Caki2 (cell line): ENCODE measurements at places on chromosomes 7 and 10. TPM values are rescaled to one million over a fixed set of nuclear protein-coding genes. Genes with fewer than 3 reads are reported as not detected.

DNA sequence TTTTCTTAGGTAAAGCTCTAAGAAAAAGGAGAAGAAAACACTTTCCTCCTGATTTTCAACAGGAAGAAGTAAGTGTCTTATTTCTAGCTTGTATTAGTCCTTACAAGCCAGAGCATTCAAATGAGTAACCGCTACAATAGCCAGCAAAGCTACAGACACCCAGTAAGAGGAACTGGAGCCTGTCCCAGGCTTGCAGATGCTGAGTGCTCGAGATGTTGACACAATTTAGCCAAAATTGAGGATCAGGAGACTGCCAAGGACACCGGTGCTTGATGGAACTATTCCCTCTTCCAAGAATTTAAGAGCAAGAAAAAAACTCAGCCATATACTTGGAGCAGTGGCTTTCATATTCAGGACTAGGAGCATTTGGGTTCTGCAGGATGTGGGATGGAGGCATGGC is 149.3 kb upstream of the DPP6 start:
- DNase-seq: no peak

- no peak for DNase-seq
These were observed 75.6 kb upstream of the GPR22 start for GRCh38 chr7:107394276-107394675.

DNA sequence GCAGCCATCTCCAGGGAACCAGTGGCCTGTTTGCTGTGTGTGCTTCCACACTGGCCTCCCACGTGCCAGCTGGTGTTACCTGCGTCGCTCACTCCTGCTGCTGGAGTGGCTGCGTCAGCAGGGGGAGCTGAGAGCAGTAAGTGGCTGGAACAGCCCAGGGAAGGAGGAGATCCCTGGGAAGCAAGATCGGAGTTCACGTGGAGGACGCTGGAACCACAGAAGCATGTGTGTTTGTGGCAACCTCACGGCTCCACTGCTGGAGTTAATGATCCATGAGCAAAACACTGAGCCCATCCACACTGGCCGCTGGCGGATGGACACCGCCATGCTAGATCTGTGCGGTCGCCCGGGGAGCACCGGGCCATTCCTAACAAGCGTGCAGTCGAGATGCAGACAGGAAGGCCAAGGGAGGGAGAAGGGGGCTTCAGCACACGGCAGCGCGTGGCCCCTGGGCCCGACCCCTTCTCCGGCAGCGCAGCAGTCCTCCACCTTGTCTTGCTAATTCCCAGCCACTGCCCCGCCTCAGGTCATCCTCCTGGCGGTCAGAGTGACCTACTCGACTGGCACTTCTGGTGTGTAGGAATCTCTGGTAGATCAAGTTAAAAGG is 68.5 kb upstream of the EEPD1 start:
- peak; percentile 97 for DNase-seq

Gene EN2
- 1.3 and 6.7 TPM in 2 replicates for total RNA-seq

Gene TMEM176A
- not detected in 2 replicates for total RNA-seq

GRCh38 chr7:92608380-92609322 is 18.5 kb upstream of the FAM133B start:
- no peak for DNase-seq

Gene PDE6C
- not detected in 2 replicates for total RNA-seq

Gene ZNF117
- 0.81 and 1.1 TPM in 2 replicates for total RNA-seq

Gene HDAC9
- 19.5 and 21.5 TPM in 2 replicates for total RNA-seq

- DNase-seq: no peak
These were observed 24.6 kb downstream of the RPP38 start for GRCh38 chr10:15121707-15122106.

GRCh38 chr7:114652041-114652440 is 237.4 kb downstream of the FOXP2 start:
- DNase-seq: no peak

DNA sequence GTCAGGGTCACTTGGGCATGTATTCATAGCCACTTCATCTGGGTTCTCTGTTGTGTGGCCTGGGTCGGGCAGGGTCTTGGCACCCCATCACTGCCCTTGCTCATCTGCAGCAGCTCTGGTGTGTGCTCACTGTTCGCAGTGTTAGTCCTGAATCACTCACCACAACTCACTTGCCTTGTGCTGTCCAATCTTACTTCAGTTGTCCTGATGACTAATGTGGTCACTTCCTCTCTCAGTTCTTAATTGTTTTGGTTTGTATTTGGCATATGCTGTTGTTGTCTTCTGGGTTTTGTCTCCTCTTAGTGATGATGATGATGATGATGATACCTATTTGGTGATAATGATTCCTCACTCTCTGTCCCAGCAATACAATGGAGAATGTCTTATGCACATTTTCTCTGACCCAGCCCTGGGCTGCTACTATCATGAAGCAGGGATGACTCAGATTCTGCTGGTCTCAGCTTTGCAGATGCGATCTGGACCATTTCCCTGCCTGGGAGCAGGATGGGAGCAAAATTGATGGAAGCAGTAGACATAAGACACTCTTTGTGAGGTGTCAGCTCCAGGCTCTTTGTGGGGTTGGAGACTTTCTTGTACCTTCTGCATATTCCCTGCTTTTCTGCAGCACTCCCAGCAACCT is 17.0 kb downstream of the ADRA2A start:
- no peak for DNase-seq

DNA sequence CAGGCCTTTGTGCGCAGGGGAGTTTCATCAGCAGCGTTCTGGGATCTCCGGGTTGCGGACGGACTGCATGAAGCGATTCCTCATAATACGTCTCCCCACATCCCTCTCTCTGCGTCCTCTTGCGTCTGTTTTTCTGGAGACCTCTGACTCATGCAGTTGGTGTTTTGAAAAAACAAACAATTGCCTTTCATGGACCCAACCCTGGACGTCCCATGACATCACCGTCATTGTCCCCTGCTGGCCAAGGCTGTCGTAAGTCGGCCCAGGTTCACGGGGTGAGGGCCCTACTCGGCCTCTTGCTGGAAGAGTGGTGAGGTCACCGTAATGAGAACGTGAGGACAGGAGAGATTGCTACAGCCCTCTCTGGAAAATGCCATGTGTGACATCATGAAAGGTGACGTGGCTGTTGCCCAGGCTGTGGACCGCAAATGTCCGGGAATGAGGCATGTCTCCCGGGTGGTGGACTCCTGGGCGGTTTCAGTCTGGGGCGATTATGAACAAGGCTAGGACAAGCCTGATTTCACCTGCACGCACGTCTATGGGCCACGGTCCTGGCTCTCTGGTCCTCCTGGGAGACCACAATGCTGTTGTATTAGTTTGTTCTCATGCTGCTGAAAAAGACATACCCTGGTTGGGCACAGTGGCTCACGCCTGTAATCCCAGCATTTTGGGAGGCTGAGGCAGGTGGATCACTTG is 9.8 kb upstream of the MAFK start:
- peak; percentile 100 for DNase-seq

DNA sequence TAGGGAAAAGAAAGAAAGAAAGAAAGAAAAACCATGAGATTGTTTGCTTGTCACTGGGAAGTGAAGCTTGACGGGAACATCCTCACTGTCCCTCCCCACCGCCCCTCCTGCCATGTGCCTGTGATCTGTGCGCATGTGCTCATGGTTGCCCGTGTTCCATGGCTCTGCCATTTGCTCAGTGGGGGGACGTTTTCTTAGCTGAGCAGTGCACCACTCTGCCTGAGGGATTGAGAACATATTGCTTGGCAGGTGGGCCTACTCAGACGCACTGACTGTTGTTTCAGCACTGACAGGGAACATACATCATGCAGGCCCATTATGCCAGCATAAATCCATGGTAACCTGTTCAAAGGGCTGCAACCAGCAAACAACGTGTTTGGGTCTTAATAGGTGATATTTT is 747.9 kb upstream of the GALNT17 start:
- no peak for DNase-seq

- DNase-seq: peak; percentile 55
These were observed 1.4 kb upstream of the LCOR start for GRCh38 chr10:96830511-96831199.

DNA sequence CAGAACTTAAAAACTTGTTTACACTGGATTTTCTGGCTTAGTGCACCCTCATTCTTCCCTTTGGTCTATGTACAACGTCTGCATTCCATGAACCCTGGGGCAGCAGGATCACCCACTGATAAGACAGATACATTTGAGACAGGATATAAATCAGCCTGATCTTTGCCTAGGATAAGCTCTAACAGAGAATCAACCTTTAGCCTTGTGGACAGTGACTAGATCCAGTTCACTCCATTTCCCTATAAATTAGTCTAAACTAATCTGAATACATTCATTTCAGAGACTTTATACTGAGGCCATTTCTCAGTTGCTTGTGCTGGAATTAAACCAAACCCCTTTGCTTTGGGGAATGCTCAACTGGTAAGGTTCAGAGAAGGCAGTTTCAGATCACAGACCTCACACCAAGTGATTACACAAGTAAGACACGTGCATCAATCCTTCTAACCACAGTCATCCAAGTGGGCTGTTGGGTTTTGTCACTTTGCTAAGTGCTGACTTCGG is 639.8 kb upstream of the FZD8 start:
- DNase-seq: no peak

DNA sequence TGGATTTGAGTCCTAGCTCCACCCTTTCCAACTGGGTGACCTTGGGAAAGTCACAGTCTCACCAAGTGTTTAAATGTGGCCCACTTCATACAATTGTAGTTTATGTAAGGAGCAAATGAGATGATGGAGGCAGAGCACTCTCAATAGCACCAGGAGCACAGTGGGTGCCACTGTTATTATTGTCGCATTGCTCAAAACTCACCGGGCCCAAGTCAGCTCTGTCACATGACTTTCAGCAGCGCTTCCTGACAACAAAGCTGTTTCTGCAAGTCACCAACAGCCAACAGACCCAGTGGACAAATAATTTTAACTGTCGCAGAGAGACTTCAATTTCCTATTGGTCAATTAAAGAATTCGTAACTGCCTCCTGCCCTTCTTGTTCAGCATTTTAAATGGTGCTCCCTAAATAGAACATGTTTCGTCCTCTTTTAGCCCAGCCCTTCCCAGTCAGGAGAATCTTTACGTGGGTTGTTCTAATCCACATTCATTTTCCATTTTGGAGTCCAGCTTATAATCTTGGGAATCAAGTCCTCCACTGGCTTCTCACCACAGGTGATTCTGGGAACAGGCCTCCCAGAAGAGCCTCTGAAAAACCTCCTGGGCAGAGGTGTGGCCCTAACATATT is 415.6 kb upstream of the NPVF start:
- no peak for DNase-seq

DNA sequence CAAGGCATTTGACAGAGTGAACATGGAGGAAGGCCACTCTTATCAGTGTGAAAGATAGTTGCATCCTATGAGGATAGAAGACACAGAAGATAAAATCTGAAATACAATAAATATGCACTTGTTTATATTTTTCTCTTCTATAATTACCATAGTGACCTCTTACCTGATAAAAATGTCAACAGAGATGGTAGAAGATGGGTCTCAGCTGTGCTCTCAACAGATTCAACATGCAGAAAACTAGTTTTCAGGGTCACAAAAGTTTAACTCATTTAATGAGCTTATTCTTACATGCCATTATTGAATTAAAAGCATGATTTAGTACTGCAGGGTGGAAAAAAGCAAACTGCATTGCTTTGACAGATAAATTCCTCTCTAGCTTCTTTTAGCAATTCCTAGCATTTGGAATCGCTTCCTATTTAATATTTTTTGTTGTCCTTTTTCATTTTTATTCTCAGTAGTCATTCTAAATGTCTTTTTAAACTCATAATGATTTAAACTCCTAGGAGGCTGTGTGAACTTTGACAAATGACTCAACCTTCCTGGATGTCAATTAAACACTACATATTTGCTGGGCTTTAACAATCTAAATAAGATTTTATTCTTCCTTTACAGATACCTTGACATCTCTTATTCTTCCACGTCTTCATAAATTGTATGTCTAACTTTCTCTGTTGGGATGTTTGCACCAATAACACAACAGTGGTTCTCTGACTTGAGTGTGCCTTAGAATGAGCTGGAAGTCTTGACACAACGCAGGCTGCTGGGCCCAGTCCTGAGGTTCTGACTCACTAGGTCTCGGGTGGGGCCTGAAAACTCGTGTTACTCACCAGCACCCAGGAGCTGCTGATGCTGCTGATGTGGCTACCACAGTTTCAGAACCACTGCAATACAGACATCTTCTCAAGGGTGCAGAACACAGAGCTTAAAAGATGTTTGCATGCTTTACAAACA is 565.5 kb upstream of the IGFBP3 start:
- DNase-seq: no peak

DNA sequence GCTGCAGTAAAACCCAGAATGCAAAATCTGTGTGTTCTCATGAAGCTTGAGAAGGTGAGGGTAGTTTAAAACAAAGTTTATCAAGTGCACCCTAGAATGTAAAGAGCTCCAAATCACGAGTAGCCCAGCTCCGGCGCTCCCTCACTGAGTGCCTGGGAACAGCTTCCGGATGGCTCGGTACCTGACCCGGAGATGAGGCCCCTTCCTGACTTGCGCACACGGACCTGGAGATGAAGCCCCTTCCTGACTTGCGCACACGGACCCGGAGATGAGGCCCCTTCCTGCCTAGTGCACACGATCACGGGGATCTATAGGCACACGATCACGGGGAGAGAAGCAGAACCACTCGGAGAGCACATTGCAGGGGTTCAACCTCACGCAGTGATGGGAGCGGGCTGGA is 322.1 kb upstream of the RNF32 start:
- DNase-seq: no peak

Gene SPDYE1
- not detected in 2 replicates for total RNA-seq

DNA sequence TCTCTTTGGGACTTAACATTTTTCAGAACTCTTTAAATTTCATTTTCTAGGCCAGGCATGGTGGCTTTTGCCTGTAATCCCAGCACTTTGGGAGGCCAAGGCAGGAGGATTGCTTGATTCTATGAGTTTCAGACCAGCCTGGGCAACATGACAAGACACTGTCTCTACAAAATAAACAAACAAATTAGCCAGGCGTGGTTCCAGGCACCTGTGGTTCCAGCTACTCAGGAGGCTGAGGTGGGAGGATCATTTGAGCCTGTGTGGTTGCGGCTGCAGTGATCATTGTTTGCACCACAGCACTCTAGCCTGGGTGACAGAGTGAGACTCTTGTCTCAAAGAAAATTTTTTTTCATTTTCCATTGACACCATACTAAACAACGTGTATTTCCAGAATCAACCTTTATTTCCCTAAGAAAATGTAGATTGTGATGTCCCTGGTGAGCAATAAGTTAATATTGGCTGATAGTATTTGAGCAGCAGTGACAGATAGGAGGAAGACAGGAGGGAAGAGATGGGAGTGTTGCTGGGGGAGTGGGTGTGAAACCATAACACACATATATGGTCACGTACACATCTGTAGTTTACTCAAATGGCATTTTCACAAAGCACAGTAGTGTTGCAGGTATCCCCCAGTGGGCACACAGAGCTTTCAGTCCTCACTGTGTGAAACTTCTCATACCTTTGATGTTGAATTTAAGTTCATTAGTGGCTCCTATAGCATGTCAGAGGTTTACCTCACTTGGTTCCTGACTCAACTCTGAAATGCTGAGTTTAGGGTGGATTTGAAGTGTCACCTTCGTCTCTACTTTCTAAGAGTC is 205.6 kb downstream of the AUTS2 start:
- DNase-seq: no peak

DNA sequence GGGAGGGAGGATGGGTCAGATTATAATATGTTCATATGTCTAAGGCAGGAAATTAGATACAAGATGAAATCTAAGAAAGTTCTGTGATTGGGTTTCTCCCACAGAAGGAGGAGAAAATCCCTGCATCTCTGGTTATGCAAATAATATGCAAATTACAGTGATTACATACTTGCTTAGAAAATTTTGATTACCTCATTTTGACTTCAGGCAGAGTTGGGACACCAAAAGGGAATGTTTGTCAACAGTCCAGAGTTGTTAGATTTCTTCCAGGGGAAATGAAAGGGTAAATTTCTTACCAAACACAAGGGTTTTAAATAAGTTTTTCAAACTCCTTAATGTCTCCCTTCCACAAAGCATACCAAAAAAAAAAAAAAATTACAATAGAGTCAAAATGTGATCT is 101.4 kb upstream of the STEAP1B start:
- no peak for DNase-seq
